ENCODE measurements at places on chromosomes 4 and X.

GRCh38 chr4:182185491-182185890, 57.7 kb upstream of the TENM3 start:
- no peak for DNase-seq

DNA sequence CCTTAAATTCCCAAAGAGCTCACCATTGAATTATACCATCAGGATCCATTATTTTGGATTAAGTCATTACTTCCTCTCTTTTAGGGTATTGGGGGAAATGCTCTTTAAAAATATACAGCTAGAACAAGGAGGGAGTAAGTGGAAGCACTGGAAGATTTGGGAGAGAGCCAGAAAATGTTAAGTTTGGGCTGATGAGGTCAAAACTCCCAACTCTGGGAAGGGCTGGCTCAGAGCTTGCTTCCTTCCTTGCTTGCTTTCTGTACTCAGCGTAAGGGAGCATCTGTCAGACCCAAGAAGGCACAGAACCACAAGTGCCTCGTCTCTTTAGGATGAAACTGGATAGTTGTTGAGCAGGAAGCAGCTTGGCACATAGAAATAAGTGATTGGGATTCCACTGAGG, 138.2 kb downstream of the GUCY2F start:
- no peak for DNase-seq

- DNase-seq: no peak
These were observed 100.2 kb downstream of the OTC start for GRCh38 chrX:38452603-38453002.

DNA sequence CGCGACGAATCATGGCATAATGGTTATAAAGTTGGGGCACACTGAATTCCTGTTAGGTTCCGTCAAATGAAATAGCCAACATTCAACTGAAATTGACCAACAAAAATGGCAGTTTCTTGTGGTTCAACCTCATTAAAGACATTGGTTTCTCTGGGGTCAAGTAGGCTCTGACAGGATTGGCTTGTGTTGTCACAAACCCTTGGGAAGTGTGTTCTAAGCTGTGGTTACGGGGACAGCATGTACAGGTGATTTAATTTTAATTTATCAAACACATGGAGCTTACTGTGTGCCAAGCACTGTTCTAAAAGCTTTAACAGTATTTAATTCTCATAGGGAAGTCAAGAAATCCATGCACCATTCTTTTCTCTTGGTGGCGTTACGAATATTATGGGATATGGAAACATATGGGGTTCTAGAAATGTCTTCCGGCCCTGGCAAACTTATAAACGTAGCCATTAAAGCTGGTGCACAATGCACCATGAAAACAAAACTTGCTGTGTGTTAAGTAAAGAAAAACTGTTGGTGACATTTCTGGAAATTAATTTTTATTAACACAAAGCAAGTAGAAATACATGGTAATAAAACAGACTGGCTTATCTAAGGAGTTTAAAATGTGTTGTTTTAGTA, 891 bp downstream of the XK start:
- DNase-seq: no peak

DNA sequence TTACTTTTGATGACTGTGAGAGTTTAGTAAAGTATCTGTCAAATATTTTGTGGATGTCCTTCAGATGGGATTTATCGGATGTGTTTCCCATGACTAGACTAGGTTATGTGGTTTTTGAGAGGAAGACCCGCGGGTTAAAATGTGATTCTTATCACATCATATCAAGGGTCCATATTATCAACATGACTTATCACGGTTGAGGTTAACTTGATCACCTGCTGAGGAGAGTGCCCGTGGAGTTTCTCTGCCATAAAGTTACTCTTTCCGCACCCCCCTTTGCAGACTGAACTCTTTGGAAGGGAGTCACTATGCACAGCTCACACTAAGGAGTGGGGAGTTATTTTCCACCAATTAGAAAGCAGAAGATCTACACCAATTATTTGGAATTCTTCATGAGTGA, 38.7 kb downstream of the GLRB start:
- no peak for DNase-seq

DNA sequence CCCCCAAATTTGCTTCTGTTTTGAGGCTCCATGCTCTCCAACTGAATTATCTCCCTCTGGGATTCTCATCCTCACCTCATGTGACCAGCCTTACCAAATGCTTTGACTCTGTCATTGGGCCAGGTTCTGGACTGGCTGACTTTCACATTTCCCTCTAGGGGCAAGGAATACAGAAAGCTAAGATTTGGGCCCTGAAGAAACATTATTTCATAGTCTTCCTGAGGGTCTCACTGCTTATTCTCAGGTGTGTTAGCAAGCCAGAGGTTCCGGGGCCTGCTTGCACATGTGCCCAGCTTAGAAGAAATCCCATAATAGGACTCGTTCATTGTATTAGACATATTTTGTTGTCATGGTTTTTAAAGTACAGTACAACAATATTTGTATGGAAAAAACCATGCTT, 62.6 kb upstream of the TEX13D start:
- DNase-seq: no peak

DNA sequence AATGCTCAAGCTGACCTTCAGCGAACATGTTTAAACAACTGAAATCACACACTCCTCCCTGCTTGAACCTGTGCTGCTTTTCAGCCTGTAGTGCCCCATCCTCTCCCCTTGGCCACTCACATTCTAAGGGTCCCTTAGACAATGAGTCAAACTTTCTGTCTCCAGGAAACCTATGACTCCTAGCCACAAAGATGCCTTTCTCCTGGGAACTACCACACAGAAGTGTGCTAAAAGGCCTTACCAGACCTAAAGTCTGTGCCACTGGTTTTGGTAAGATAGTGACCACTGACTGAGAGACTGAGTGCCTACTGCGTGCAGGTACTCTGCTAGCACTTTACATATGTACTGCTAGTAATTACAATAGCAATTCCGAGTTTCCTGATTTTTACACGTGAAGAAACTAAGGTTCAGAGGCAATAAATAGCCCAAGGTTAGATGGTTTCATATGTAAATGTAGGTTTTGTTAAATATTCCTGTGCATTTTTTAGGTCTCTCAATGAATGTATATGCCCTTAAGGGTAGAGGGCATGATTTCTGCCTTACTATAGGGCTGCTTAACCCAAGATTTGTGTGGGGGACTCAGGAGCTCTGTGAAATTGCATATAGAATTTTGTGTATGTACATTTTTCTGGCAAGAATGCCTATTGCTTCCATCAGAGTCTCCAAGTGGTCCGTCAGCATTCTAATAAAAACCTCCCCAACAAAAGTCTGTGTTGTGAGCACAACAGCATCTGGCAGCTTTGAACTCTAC, 71.1 kb downstream of the NSG1 start:
- no peak for DNase-seq

- DNase-seq: peak; percentile 63
These were observed 77.2 kb upstream of the BCOR start for GRCh38 chrX:40174854-40175510.

GRCh38 chrX:132181364-132181763, 37.9 kb downstream of the RAP2C start:
- no peak for DNase-seq

GRCh38 chrX:78650906-78651437, 8.2 kb downstream of the RTL3 start:
- no peak for DNase-seq

GRCh38 chrX:107673933-107674479, 45.7 kb downstream of the PRPS1 start:
- peak; percentile 50 for DNase-seq

DNA sequence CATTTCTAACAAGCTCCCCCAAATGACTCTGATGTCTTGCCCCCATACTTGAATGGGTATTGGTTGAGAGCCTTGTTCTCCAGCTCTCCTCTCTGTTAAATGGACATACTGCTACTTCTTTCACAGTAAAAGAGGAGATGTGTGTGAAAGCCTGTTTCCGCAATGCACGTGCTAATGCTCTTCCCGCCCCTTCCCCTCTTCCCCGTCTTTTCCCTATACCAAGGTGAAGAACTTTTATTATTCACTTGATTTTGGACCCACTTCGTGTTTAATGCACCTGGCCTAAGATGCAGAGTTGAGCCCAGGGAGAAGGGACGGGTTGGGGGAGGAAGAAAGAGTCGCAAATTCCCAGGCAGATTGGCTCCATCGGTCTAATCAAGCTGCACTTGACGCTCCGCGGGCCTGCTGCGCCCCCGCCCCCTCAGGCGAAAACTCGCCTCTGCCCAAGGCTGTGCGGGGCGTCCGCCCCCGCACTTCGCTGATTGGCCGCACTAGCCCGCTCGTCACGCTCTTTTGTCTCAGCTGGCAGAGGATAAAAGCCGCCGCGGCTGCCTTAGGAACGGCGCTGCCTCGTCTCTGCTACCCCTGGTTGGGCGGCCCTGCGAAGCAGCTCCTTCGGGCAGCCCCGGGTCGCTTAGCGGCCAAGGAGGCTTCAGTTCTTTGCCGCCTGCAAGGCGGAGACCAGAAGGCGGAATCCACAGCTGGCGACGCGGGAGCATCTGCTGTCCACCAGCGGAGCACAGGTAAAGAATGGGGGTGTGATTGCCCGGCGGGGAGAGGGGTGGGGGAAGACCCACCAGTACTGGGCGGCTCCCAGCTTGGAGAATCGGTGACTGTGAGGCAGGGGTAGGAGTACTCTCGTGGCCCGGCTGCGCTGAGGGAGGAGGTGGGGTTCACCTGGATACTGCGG, at the start of gene ZCCHC12:
Gene ZCCHC12, plus strand, starts transcription at position 562 of the 910 bp plus-strand sequence. CDS start 1,421 bp downstream, outside the sequence.
- peak; percentile 76 for DNase-seq

GRCh38 chr4:143420227-143420626, 83.6 kb downstream of the GAB1 start:
- no peak for DNase-seq

DNA sequence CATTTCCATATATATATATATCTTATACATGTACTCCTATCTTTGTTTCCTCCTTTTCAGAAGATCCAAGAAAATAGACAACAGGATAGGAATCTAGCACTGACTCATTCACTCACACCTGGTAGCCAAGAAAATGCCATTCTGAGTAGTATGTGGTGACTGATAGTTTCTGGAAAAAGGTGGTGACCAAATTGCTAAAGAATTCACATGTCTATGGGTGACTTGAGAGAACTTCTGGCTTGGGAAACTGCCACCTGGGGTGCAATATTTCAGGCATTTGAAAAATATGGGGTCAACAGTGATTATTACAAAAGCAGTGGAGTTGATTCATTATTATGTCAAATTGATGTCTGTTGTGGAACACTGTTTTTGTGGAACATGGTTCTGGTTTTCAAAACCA, 605.1 kb downstream of the PCDH18 start:
- no peak for DNase-seq

- no peak for DNase-seq
These were observed 10.6 kb upstream of the SLC2A9 start for GRCh38 chr4:10031668-10032590.

DNA sequence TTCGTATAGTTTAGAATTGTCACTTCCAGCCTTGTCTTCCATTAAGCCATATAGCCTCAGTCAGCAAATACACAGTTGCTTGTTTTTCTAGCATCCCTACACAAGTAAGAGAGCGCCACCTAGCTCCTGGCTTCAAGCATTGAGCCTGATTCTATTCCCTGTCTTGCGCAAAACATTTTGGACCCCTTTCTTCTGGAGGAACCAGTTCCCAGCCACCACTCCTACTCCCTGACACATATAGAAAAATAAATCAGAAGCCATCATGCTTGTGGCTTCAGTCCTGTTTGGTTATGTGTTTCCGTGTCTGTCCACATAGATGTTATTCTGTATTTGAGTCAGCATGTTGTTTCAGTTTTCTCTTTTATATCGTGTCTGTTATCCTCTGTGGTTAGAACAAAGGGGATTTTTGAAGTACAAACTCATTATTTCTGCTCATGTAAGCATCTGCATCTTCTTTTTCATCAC, 59.9 kb downstream of the GK start:
- peak; percentile 38 for DNase-seq

DNA sequence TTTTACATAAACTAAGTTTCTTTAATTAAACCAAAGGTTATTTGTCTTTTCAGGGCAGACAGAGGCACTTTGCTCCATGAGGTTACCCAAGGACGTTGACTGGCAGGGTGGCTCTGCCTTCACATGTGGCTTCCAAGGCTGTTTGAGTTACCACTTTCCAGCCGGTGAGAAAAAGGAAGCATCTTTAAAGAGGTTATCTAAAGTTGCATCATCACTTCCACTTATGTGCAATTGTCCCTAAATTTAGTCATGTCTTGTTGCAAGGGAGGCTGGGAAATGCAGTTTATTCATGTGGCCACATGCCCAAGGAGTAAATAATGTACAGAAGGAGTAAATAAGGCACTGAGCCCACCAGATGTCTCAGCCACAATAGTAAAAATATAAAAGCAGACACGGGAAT, 29.0 kb upstream of the RAP1GDS1 start:
- DNase-seq: no peak

- no peak for DNase-seq
These were observed 228.7 kb downstream of the CBR4 start for GRCh38 chr4:168781341-168781740.

- DNase-seq: no peak
These were observed 41.0 kb downstream of the PDK3 start for GRCh38 chrX:24506082-24506481.

GRCh38 chr4:75717408-75717807, 7.0 kb upstream of the USO1 start:
- DNase-seq: no peak

DNA sequence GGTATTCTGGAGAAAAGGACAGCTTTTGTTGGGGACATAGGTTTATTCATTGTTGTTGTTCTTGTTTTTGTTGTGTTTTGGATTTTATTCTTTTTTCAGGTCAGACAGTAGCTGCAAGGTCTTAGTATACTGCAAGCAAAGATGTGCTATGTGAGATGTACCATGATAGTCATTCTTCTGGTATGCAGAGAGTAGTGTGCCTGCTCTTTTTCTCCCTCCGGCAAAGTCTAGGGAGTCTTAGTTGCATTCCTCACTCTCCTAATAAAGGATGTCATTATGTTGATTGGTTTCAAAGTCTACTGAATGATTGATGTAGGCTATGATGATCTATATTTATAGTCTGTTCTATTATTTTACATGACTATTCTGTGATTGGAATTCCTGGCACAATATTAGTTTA, 119.9 kb upstream of the POF1B start:
- DNase-seq: no peak

DNA sequence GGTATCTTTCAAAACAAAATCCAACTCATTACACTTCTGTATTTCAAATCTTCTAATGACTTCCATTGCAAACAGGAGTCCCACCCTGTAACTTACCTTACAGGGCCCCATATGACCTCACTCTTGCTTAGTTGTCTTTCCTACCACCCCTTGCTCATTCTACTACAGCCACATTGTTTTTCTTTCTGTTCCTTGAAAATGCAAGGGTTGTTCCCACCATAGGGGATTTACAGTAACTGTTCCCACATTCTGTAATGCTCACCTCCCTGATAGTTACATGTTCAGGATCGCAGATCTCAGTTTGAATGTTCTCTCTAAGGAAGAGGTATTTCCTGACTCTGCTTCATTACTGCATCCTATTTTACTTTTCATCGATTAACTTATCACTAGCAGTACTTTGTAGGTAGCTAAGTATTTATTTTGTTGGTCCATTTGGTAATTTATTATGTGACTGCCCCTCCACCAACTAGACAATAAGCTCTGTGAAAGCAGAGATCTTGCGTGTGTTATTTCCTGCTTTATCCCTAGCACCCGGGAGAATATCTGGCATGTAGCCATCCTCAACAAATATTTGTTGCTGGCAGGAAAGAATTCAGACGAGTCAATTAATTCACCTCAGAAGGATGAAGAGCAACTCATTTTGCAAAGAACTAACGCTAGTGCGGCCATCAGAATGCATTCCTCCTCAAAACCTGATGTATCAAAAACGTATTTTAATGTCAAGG, 21.4 kb downstream of the MAOB start:
- DNase-seq: no peak
